ENCODE measurements at places on chromosomes 1 and 21. TPM values are rescaled to one million over a fixed set of nuclear protein-coding genes. Genes with fewer than 3 reads are reported as not detected.

DNA sequence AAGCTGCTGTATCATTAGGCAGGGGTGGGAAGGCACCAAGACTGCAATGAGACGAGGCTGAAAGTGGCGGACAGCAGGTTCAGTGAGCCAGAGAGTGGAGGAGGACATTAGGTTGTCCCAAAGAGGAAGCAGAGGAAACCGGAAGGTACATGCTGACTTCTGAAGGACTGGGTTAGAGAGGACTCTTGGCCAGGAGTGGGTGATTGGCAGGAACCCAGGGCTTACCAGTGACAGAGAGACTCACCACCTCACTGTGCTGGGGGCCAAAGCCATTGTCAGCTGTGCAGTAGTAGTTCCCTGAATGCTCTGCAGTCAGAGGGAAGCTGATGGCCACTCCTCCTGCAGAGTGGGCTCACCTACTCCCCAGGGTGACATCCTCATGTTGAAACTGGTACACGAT is 41.9 kb upstream of the FCRL4 start:
- no peaks in the 10 kb centered on the region for H3K4me1 ChIP-seq
- H3K4me3 ChIP-seq: no peak overlapping the region
- no peak for DNase-seq
- no peaks in the 10 kb centered on the region for H3K36me3 ChIP-seq
- no peak overlapping the region for H3K27ac ChIP-seq
- no peaks in the 10 kb centered on the region for H3K27me3 ChIP-seq

- no peaks in the 10 kb centered on the region for H3K27me3 ChIP-seq
- H3K4me3 ChIP-seq: no peak overlapping the region
- no peak overlapping the region for H3K27ac ChIP-seq
- H3K36me3 ChIP-seq: no peaks in the 10 kb centered on the region
- DNase-seq: no peak
- H3K4me1 ChIP-seq: no peaks in the 10 kb centered on the region
Measured at GRCh38 chr1:46219551-46220520, 16.7 kb downstream of the LURAP1 start.

The SLC2A1 gene
- total RNA-seq: 57.5 TPM

- H3K27me3 ChIP-seq: no peaks in the 10 kb centered on the region
- DNase-seq: no peak
- peak overlapping the region; percentile 54 for H3K4me3 ChIP-seq
- H3K27ac ChIP-seq: peak overlapping the region; percentile 62
Measured at GRCh38 chr1:174800216-174800851, 199.4 kb upstream of the CACYBP start.

The LCE1F gene
- not detected for total RNA-seq

- no peak overlapping the region for H3K27ac ChIP-seq
- no peaks in the 10 kb centered on the region for H3K27me3 ChIP-seq
- H3K4me3 ChIP-seq: no peak overlapping the region
- no peaks in the 10 kb centered on the region for H3K4me1 ChIP-seq
- no peak for DNase-seq
- H3K36me3 ChIP-seq: no peaks in the 10 kb centered on the region
Measured at GRCh38 chr21:34342476-34342875, 21.3 kb upstream of the KCNE2 start.

The FCRL5 gene
- not detected for total RNA-seq

- no peaks in the 10 kb centered on the region for H3K27me3 ChIP-seq
- H3K4me1 ChIP-seq: no peaks in the 10 kb centered on the region
- no peak overlapping the region for H3K4me3 ChIP-seq
- DNase-seq: no peak
- no peaks in the 10 kb centered on the region for H3K36me3 ChIP-seq
Measured at GRCh38 chr1:207998691-207999090, 87.8 kb upstream of the CD34 start.

DNA sequence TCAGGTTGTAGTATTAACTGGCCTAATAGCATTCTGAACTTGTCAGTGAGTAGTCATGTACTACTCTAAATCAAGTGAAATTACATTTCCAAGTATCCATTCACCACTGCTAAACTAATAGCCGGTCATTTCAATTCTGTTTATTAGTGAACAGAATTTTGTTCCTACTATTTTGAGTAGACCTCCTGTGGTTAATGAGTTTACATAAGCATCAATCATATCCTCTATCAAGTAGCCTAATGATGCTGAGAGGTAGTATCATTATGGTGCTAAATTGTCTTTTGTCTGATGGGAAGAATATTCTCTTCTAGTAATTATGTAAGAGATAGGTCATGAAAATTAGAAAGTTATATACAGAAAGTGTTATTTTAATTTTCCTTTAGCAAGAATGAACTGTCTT is 602.8 kb downstream of the KCNT2 start:
- DNase-seq: no peak
- H3K36me3 ChIP-seq: no peaks in the 10 kb centered on the region
- no peak overlapping the region for H3K4me3 ChIP-seq
- H3K4me1 ChIP-seq: no peaks in the 10 kb centered on the region
- no peaks in the 10 kb centered on the region for H3K27me3 ChIP-seq
- H3K27ac ChIP-seq: no peak overlapping the region

- no peaks in the 10 kb centered on the region for H3K36me3 ChIP-seq
- no peak overlapping the region for H3K4me3 ChIP-seq
- no peak overlapping the region for H3K27ac ChIP-seq
Measured at GRCh38 chr1:118716775-118717174, 271.4 kb downstream of the TBX15 start.

DNA sequence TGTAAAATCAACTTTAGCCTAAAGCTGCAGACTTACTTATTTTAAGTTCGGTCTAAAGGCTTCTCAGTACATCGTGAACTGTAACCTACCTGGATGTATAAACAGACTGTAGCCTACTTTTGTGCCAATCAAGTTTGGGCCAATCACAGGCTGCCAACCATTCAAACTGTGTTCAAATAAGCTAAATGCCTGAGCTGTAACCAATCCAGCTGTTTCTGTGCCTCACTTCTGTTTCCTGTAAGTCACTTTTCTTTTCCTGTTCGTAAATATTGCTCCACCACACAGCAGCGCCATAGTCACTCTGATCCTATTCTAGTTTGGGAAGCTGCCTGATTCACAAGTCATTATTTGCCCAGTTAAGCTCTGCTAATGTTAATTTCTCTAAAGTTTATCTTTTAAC is 37.5 kb upstream of the SLAMF9 start:
- no peaks in the 10 kb centered on the region for H3K27me3 ChIP-seq
- no peaks in the 10 kb centered on the region for H3K4me1 ChIP-seq
- H3K36me3 ChIP-seq: no peaks in the 10 kb centered on the region
- no peak for DNase-seq

GRCh38 chr1:58035523-58035922 is 511.0 kb downstream of the OMA1 start:
- no peak overlapping the region for H3K27ac ChIP-seq
- no peaks in the 10 kb centered on the region for H3K4me1 ChIP-seq
- no peak overlapping the region for H3K4me3 ChIP-seq

DNA sequence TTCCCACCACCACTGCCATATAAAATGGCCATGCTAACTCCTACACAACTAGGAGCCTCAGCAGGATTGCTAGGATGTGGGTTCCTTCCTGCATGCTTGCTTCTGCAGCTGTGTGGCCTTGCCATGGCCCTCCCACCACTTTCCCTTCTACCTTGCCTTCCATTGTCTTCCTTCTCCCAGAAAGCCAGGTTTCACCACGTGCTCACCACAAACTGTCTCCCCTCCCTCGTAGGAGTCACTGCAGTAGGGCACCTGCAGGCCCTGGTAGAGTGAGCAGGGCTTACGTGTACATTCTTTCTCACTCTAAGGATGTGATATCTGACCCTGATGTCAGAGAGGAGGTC is 3.7 kb downstream of the C1orf226 start:
- H3K36me3 ChIP-seq: no peaks in the 10 kb centered on the region
- H3K27me3 ChIP-seq: no peaks in the 10 kb centered on the region
- no peaks in the 10 kb centered on the region for H3K4me1 ChIP-seq
- H3K4me3 ChIP-seq: no peak overlapping the region
- no peak overlapping the region for H3K27ac ChIP-seq

DNA sequence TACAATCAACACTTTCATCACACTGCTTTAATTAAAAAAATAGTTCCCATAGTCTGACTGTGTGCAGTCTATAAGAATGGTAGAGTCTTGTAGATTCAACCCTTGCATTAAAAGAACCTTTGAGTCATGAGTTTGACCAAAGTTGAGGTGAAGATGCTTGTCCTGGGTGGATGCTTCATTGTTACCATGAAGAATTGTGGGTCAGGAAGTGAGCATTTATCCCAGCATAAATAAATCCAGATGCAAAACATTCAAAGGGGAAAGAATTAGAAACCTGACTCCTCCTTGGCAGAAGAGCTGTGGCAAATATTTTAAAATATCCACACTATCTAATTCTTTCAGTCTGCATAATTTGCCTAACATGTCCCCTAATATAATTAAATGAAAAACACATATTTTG is 72.9 kb upstream of the SPAG17 start:
- no peaks in the 10 kb centered on the region for H3K36me3 ChIP-seq
- no peaks in the 10 kb centered on the region for H3K27me3 ChIP-seq
- H3K4me1 ChIP-seq: no peaks in the 10 kb centered on the region

- no peaks in the 10 kb centered on the region for H3K36me3 ChIP-seq
- H3K4me1 ChIP-seq: no peaks in the 10 kb centered on the region
- no peaks in the 10 kb centered on the region for H3K27me3 ChIP-seq
- no peak overlapping the region for H3K27ac ChIP-seq
- no peak for DNase-seq
- H3K4me3 ChIP-seq: no peak overlapping the region
Measured at GRCh38 chr1:208203127-208203847, 40.9 kb downstream of the PLXNA2 start.

GRCh38 chr1:231053493-231054162 is 13.6 kb upstream of the FAM89A start:
- no peaks in the 10 kb centered on the region for H3K4me1 ChIP-seq
- no peak overlapping the region for H3K27ac ChIP-seq
- no peaks in the 10 kb centered on the region for H3K36me3 ChIP-seq
- no peaks in the 10 kb centered on the region for H3K27me3 ChIP-seq

The CRP gene
- not detected for total RNA-seq
